ENCODE measurements at places on chromosomes 1 and 21.

GRCh38 chr1:58401991-58402390 is 144.5 kb downstream of the OMA1 start:
- no peak for DNase-seq

- DNase-seq: no peak
Measured at GRCh38 chr1:230970432-230970831, 8.2 kb downstream of the TTC13 start.

DNA sequence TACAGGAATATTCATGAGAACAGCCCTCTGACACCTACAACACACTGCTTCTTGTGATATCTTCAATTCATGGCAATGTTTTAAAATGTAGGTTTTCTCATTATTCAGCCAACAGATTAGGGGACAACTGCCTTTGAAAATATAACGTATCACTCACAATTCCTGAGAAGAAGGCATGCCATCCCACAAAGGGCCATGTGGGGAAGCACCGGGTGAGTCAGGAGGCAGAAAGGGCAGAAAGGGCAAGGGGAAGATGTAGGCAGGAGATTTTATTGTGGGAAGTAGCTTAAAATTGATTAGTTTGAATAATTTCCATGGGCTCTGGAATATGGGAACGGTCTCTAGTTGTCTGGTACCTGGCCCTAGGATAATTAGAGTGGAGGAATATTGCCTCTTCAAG is 165.7 kb downstream of the HHIPL2 start:
- no peak for DNase-seq

DNA sequence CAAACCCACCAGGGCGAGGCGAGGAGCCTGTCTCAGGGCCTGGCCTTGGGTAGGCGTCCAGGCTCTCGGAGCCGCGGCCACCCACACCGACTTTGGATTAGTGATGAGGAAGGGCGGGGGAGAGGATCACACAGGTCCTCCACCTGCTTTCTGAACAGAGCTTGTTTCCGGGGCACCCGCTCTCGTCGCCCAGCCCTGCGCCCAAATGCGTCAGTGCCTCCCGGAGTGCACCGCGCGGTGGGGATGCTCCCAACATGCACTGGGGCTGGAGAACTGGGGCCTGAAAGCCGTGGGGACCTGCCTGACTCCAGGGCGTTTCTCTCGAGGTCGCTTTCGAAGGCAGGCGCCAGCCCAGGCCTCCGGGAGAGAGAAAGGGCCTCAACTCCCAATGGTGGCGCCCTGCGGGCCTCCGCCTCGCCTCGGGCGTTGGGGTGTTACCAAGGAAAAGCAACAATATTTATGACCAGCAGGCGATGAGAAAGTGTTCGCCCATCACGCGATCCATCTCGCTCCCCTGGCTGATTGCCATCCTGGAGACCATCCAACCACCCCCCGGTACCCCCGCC is 8.9 kb upstream of the LHX8 start:
- no peak for DNase-seq

GRCh38 chr21:34181431-34182039 is 108.2 kb downstream of the MRPS6 start:
- no peak for DNase-seq

DNA sequence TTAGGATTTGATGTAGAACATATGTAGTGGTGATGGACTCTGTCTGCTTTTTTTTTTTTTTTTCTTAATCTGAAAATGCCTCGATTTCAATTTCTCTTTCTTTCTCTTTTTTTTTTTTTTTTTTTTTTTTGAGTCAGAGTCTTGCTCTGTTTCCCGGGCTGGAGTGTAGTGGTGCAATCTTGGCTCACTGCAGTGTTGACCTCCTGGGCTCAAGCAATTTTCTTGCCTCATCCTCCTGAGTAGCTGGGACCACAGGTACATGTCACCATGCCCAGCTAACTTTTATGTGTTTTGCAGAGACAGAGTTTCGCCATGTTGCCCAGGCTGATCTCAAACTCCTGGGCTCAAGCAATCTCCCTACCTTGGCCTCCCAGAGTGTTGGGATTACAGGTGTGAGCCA is 17.4 kb downstream of the MAST2 start:
- DNase-seq: no peak

DNA sequence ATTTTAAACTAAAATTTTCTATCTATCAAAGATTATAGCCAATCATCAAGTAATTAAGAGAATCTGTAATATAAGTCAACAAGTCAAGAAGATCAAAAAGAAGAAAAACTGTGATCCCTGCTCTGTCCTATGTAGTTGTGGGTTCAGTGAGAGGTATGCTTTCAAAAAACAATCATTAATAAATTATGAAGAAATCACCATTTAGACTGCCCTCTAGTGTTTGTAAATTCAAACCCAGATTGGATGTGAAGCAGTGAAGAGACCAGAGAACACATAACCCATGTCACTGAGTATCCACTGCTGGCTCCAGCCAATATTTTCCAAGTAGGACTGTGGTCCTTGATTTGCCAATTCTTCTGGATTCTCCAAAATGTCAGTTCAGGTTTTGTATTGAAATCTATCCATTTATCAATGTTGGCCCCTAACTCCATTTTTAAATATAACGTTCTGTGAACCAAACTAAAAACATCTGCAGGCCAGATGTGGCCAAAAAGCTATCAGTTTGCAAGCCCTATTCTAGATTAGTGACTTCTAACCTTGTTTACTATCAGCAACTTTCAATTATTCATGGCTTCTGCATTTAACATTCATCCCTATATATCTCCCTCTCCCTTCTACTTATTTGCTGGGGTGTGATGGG is 467.5 kb upstream of the CXADR start:
- no peak for DNase-seq

- no peak for DNase-seq
Measured at GRCh38 chr1:216617081-216617875, 106.0 kb downstream of the ESRRG start.

DNA sequence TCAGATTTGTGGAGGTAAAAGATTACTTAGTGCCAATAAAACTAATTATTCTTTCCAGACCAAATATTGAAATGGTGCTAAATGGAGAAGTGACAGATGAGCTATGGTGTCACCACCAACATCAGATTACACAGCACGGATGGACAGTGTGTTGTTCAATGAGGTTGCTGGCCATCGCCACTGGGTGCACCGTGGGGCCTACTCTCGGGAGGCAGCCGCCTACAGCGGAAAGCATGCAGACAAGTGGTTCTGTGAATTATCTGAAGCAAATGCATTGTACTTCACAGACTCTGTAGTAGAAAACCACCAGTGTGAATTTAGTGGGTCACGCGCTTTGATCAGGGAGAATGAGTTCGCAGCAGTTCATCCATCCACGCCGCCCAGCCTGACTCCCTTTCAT is 42.3 kb downstream of the GNG4 start:
- no peak for DNase-seq

- DNase-seq: no peak
Measured at GRCh38 chr1:205936846-205937586, 6.2 kb downstream of the SLC26A9 start.

DNA sequence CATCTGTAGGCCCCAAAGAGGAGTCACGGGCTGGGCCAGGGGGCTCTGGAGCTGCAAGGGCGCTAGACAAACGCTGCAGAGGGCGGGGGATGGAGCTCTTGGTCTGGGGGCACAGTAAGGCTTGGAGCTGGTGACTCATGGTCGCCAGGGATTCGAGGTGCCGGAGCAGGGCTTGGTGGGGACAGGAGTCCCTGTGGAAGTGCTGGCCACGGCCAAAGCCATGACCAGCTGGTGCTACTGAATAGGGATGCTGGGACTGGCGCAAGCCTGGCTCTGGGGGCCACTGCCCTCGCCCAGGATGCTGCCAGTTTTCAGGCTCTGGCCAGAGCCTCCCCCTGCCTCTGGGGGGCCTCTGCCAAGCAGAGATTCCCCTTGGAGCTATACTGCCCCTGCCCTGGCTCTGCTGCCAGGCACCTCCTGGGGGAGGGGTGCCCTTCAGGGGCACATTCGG is 25.2 kb downstream of the SPOCD1 start:
- no peak for DNase-seq

DNA sequence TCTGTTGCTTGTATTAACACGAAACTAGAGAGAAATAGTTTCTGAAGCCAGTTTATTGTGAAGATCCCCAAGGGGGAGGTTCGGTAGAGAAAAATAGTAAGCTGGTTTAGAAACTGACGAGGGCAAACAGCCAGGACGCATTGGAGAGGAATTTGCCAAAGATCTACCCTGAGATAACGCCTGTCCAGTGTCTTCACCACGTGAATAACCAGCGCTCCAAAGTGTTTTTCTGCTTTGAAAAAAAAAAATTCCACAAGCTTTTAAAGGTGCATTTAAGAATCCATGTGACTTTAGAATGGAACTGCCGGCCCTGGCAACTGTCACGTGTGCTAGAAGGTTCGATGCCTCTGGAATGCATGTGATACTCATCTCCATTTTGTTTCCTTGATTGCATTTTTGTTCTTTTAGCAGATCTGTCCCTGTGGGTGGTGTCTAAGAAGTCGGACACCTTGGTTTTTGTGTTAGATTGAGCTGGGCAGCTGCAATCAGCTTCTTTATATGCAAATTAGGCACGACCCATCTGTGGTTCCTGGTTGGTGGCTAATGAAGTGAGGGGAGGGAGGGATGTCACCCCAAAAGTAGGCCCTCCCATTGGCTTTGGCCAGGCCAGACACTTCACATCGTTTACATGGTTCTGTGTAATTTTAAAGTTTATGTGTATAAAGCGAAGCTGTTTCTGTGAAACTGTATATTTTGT is 1.3 kb upstream of the THAP3 start:
- no peak for DNase-seq

DNA sequence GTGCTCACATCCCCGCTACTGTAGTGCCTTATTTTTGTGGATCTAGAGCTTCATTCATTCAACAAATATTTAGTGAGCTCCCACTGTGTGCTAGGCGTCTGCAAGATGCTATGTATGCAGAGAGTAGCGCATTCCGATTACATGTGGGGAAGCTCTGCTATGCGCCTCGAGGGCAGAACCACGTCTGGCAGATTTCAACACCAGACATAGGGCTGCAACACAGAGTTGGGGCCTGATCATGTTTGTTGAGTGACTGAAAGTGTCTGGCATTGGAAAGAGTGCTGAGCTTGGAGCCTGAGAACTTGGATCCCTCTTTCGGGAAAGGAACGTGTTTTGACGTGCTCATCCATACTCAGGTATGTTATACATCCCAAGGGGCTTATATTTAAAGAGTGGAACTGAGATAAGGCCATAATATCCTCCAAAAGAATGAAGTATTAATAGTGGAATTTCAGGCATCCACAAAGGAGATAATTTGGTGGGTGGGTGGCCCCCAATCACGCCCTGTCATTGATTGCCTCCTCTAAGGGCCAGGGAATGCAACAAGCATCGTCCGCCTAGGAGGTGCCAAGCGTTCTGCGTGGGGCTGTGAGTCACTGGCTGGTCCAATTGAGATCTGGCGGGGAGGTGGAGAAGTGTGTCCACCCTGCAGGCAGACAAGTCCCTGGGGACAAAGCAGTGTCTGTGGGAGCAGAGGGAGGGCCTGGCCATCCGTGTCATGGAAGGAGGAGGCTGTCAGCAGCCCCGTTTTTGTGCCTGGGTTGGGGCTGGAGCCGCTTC is 62.8 kb upstream of the ZBTB40 start:
- DNase-seq: no peak

DNA sequence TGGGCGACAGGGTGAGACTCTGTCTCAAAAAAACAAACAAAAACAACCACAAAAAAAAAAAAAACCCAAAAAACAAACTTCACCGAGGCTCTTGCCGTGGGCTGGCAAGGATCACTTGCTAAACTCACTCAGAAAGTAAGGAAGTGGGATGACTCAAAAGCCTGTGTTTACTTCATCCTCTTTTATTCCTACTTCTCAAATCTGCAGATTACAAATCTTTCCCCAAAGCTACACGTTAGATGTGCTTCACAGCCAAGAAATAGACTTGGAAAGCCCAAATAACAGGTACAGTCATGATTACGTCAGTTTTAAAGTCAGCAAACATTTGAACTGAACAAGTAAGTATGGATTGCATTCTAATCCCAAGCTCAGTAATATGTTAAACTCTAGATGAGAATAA is 359.3 kb downstream of the ADGRL2 start:
- no peak for DNase-seq

GRCh38 chr1:53688381-53689102 is 50.4 kb downstream of the GLIS1 start:
- no peak for DNase-seq

- DNase-seq: no peak
Measured at GRCh38 chr21:29413683-29414082, 115.0 kb downstream of the BACH1 start.

DNA sequence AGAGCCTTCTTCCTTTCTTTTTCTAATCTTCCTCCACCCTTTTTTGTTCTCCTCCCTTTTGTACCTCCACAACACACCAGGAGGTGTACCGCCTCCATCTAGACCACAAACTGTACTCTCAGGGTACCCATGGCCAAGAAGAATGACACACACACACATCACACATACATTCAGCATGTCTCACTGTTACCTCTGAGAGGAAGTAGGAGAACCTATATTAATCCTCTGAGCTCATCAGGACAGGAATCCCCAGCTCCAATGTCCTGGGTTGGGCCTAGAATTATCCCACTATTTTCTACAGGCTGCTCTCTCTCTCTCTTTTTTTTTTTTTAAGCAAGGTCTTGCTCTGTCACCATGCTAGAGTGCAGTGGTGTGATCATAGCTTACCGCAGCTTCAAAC is 36.7 kb downstream of the ATP2B4 start:
- no peak for DNase-seq

DNA sequence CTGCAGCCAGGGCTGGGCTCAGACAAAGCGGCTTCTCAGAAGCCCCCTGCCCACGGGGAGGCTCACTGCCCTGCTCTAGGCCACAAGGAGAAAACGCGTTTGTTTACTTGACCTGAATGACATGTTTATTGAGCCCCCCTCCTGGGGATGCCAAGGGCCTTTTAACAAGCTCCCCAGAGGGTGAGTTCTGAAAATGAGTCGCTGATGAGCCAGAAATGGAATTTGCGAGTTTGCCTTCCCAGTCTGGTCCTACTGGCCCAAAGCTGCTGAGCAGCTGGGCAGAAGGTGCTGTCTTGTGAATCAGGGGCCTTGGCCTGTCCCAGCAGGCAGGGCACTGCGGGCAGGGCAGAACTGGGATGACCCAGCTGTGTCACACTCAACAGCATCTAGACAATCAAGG is 120.6 kb downstream of the SYF2 start:
- DNase-seq: no peak

DNA sequence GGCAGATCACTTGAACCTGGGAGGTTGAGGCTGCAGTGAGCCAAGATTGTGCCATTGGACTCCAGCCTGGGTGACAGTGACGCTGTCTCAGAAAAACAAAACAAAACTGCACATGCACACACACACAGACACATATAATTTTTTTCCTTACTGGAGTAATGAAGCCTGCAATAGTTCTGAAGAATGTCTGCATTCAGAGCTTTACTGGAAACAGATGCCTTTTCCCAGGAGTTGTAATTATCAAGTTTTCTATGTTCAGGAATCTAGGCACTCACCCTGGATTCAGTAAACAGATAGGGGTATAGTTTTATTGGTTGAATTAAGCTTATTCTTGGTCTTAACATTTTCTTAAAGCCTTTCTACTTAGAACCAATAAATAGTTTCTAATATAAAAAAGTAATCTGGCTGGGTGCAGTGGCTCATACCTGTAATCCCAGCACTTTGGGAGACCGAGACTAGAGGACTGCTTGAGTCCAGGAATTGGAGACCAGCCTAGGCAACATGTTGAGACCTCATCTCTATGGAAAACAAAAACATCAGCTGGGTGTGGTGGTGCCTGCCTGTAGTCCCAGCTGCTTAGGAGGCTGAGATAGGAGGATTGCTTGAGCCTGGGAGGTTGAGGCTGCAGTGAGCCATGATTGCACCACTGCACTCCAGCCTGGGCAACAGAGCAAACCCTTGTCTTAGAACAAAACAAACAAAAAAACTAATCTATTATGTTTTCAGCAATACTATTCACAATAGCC is 15.8 kb downstream of the SPEN start:
- no peak for DNase-seq

All from stimulated activated CD8-positive, alpha-beta memory T cell treated with anti-CD3 and anti-CD28 coated beads, Interleukin-15, amount 100 ng/mL, for 1 hour (primary cell).